ENCODE measurements at places on chromosomes 16 and 17.

DNA sequence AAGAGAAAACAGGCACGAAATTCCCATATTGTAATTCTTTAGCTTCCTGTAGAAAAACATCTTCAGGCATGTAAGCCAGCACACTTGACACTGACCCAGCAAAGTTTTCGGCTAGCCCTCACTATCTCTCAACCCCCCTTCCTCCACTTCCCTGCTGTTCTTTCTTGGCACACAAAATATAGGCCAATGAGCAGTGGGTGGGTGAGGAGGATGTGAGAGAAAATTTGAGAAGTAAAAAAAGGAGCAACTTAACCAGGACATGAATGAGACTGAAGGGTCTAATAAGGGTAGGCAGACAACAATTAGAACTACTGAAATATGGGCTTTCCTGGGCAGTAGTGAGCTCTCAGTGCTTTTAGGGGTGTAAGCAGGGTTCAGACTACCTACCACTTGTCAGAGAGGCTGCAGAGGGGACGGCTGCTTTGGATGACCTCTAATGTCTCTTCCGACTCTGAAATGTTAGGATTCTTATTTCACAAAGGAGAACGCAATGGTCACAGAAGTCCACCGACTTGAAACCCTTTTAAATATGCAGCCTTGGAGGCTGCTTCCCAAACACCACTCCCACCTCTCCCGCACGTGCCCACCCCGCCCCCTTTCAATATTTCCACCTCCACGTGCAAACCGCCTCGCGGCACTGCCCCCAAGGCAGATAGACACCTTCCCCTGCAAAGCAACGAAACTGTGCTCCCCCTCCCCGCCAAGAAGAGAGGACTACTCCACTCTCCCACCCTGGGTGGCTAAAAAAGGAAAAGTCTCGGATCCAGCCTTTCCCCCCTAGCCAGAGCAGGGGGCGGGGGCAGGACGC, 889 bp downstream of the MBTD1 start:
- no peak for DNase-seq

GRCh38 chr17:70394473-70395232, 225.3 kb downstream of the KCNJ2 start:
- no peak for DNase-seq

GRCh38 chr17:27329146-27329805, 35.4 kb downstream of the WSB1 start:
- DNase-seq = no peak

- DNase-seq = no peak
These were observed 13.5 kb downstream of the MPG start for GRCh38 chr16:91484-91883.

GRCh38 chr17:83191388-83192160, 112.2 kb downstream of the METRNL start:
- DNase-seq = no peak
